ENCODE measurements at places on chromosomes 6 and 20.

GRCh38 chr6:6026513-6027205 is 19.9 kb upstream of the NRN1 start:
- DNase-seq = no peak

- DNase-seq = no peak
Measured at GRCh38 chr6:137391061-137391814, 103.0 kb downstream of the OLIG3 start.

- no peak for DNase-seq
Measured at GRCh38 chr6:3867641-3868502, 18.7 kb downstream of the FAM50B start.

DNA sequence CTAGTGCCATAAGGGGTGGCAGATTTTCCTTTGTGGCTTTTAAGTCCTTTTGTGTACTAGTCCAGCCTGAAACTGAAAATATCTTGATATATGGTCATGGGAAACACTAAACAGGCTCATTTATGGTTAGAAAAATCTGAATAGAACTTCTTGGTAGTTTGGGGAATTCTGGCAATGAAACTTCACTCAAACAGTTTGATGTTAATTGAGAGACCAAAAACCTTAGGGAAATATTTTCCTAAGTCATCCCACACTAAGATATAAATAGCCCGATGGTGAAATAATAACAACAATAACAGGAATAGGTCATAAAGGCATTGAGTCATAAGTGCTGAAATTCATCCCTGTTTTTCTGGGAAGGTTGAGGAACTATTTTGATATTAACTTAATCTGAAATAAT is 146.2 kb upstream of the SMLR1 start:
- no peak for DNase-seq

DNA sequence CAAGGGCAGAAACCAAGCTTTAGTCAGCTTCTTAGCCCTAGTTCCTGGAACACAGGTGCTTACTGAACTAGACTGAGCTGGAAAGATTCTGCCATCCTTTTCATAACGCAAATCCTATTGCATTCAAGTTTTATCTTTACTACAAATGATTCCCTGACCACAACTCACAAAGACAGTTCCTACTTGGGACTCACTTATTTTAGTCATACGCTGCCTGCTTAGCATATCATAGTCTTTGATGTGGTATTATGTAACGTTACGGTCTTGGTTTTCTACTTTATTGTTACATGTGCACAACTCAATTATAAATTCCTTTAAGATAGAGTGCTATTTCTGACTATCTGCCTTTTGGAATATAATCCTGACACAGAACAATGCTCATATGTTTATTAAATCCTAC is 59.1 kb downstream of the BLOC1S5 start:
- no peak for DNase-seq

DNA sequence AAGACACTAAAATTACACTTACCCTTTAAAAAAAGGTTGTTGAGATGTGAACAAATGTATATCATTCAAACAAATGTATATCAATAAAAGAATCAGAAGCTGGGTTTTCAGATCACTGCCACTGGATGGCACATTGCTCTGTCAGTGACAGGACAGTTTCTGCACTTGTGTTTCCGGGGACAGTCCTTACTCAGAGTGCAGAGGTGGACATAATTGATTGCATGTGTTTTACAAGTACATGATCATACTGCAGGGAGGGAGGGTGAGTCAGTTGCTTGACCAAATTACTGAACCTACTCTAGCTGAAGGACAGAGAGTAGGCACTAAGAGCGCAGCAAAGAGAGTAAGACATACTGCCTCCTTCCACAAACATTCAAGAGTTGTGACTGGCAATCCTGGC is 302.3 kb downstream of the TENT5A start:
- DNase-seq = no peak

DNA sequence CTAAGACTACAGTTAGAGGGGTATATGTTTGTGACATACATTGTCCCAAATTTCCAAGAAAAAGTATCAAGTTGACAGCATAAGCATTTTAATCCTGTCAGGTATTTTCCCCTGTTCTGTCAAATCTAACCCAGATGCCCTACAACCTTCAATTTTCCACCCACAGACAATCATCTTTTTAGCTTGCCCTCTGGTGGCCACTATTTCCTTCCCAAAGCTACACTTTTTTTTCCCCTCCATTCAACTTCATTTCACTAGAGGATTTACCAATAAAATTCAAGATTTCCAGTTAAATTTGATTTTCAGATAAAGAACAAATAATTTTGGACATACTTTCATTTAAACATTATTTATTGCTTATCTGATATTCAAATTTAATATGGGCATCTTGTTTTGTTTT is 286.6 kb downstream of the TENT5A start:
- DNase-seq = no peak

GRCh38 chr20:60785785-60786184 is 466.3 kb upstream of the CDH4 start:
- DNase-seq = no peak

- no peak for DNase-seq
Measured at GRCh38 chr6:150527100-150527499, 72.6 kb upstream of the PLEKHG1 start.

- DNase-seq = no peak
Measured at GRCh38 chr20:20246996-20247633, 120.8 kb upstream of the INSM1 start.

DNA sequence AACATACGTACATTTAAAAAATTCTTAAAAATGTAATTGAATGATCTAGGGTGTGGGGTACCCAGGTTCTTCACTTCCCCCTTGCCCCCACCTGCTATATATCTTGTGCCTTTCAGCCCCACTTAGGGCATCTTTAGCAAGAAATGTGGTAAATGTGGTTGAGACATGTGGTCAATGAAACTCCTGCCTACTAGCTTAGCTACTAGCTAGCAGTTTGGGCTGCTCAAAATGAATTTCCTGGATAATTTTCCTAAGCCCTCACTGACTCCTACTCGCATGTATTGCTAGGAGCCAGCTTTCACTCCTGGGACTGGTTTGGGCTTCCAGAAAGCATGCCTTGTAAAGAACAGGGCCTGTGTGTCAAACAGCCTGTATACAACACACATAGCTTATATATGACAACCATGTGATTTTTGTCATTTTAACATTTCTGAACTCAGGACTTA is 257.3 kb downstream of the ATXN1 start:
- DNase-seq = no peak

- DNase-seq = no peak
Measured at GRCh38 chr6:169575365-169575764, 126.5 kb downstream of the WDR27 start.
